Natural killer cell (primary cell): ENCODE measurements at places on chromosomes 2 and 18. TPM values are rescaled to one million over a fixed set of nuclear protein-coding genes. Genes with fewer than 3 reads are reported as not detected.

DNA sequence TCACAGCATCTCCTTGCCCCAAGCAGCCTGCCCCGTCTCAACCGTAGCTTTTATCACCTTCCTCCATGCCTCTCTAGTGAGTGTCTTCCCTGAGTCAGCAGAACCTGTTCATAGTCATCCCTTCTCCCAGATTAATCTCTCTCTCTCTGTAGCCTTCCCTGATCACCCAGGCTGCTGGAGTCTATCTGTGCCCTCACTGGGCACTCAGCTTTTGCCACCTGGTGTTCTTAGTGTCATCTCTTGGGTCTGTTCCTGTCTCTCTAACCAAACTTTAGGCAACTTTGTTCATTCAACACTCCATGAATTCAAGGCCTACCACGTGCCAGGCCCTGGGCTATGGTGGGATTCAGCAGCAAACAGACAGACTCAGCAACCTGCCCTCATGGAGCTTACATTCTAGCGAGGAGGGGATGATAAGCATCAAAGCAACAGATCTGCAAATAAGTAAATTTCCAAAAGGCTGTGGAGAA is 159.1 kb downstream of the SMAD7 start:
- no peak for DNase-seq
- H3K27ac ChIP-seq = no peak overlapping the region
- H3K27me3 ChIP-seq = no peaks in the 10 kb centered on the region
- H3K36me3 ChIP-seq = no peaks in the 10 kb centered on the region
- peaks cover 8% of the 10 kb centered on the region for H3K4me1 ChIP-seq

CMPK2 gene
- total RNA-seq = 11.4 TPM

TSGA10 gene
- 8.4 TPM for total RNA-seq

GRCh38 chr2:97932975-97933662 is 62.6 kb downstream of the TMEM131 start:
- no peaks in the 10 kb centered on the region for H3K27me3 ChIP-seq
- no peak for DNase-seq
- no peak overlapping the region for H3K4me3 ChIP-seq
- H3K4me1 ChIP-seq = peaks cover 13% of the 10 kb centered on the region
- H3K36me3 ChIP-seq = no peaks in the 10 kb centered on the region

- no peaks in the 10 kb centered on the region for H3K36me3 ChIP-seq
- H3K27ac ChIP-seq = no peak overlapping the region
- no peak overlapping the region for H3K4me3 ChIP-seq
- H3K4me1 ChIP-seq = no peaks in the 10 kb centered on the region
- no peak for DNase-seq
These were observed 199.7 kb downstream of the SMAD2 start for GRCh38 chr18:47730795-47731194.

DNA sequence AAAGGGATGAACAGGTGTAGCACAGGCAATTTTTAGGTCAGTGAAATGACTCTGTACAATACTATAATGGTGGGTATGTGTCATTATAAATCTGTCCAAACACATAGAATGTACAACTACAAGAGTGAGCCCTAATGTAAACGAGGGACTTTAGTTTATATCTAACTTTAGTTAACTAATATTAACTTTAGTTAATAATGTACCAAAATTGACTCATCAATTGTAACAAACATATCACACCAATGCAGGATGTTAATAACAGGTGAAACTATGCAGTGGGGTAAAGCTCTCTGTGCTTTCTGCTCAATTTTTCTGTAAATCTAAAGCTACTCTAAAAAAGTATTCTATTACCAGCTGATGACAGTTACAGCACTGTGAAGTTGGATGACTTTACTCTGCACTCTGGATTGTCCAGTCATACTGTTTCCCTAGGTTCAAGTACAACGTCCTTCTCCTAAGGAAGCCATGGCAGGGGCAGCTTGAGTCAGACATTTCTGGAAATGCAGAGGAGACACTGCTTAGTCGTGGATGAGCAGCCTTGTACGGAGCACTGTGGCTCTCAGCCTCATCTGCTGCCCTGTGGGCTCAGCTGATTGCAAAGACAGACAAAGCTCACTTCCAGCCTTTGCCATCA is 26.1 kb downstream of the TGFA start:
- DNase-seq = no peak
- H3K4me3 ChIP-seq = no peak overlapping the region
- H3K36me3 ChIP-seq = no peaks in the 10 kb centered on the region
- H3K27me3 ChIP-seq = peaks cover 4% of the 10 kb centered on the region
- H3K27ac ChIP-seq = no peak overlapping the region
